ENCODE measurements at places on chromosomes 6 and 20. TPM values are rescaled to one million over a fixed set of nuclear protein-coding genes. Genes with fewer than 3 reads are reported as not detected.

GRCh38 chr6:6758915-6759654 is 170.6 kb downstream of the LY86 start:
- peak; percentile 42 for DNase-seq

- DNase-seq: peak; percentile 63
Measured at GRCh38 chr6:52284131-52284459, 447 bp downstream of the MCM3 start.

Gene EYA2
- not detected for total RNA-seq

DNA sequence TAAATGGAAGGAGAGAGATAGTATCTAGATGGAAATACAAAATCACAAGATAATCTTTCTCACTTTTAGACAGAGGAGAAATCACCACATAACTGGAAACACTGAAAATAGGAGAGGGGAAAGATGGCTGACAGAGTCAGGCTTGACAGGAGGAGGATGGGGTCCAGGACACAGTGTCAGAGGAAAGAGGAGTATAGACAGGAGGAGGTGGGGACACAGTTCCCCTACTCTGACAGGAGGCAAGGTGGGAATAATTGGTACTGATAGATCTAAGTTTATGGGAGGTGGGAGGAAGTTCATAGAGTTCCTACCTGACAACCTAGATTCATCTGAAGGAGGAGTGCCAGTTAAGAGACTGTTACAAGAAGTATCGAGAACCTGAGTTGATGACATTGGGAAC is 9.1 kb downstream of the GPR6 start:
- DNase-seq: no peak

DNA sequence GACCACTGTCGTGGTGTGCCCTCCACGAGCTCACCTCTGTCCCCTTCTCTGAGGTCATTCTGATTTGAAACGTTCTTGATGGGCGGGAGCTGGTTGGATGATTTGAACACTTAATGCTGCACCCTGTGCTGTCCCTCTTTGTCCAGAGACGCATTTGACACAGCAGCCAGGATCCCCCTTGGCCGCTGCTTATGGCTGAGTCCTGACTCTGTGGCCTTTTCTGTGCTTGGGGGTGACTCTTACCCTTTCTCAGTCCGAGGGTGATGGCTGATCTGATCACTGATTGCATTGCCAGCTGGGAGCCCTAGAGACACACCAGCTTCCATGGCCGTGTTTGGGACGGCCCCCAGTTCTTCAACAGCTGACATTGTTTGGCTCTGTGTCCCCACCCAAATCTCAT is 43.5 kb upstream of the FRMD1 start:
- DNase-seq: no peak

- DNase-seq: no peak
Measured at GRCh38 chr6:79073888-79074287, 4.2 kb downstream of the PHIP start.

- DNase-seq: peak; percentile 85
Measured at GRCh38 chr20:47150403-47151152, 205.9 kb downstream of the ZMYND8 start.

- DNase-seq: peak; percentile 84
Measured at GRCh38 chr6:48032151-48032550, 78.8 kb downstream of the PTCHD4 start.

- no peak for DNase-seq
Measured at GRCh38 chr6:102381203-102381602, 987.7 kb downstream of the GRIK2 start.
